ENCODE measurements at places on chromosomes 6 and 20. TPM values are rescaled to one million over a fixed set of nuclear protein-coding genes. Genes with fewer than 3 reads are reported as not detected.

The RRAGD gene
- 25.8 TPM for total RNA-seq

The MED20 gene
- total RNA-seq: 5.6 TPM

The FLRT3 gene
- 1.8 TPM for total RNA-seq

The CLPSL1 gene
- total RNA-seq: not detected

The TMEM242 gene
- total RNA-seq: 7.3 TPM

The ADGB gene
- total RNA-seq: not detected

The NHLRC1 gene
- 0.85 TPM for total RNA-seq

The HLA-DMB gene
- 13.5 TPM for total RNA-seq

The LY6G5B gene
- total RNA-seq: 24.3 TPM

The PSORS1C1 gene
- total RNA-seq: 6.8 TPM

The KCNK16 gene
- not detected for total RNA-seq

The MAPK14 gene
- total RNA-seq: 61.9 TPM

The BTBD9 gene
- total RNA-seq: 30.1 TPM

The CNR1 gene
- total RNA-seq: 25.5 TPM

The OR2H1 gene
- not detected for total RNA-seq

The SMLR1 gene
- total RNA-seq: not detected

The LY6G6D gene
- total RNA-seq: not detected

The NOX3 gene
- total RNA-seq: not detected

The PPP1R3D gene
- total RNA-seq: 13.0 TPM

The WFDC12 gene
- total RNA-seq: not detected

The SNX5 gene
- 63.0 TPM for total RNA-seq

The RIPPLY2 gene
- not detected for total RNA-seq

The PGC gene
- not detected for total RNA-seq

The IL17F gene
- total RNA-seq: not detected

The CST2 gene
- not detected for total RNA-seq

The SOBP gene
- 11.1 TPM for total RNA-seq

The SLC52A3 gene
- 0.54 TPM for total RNA-seq

The CRISP2 gene
- not detected for total RNA-seq

The ZKSCAN8 gene
- 36.2 TPM for total RNA-seq

Measured in thoracic aorta (tissue), 2 donors.